ENCODE measurements at places on chromosomes 5 and 9.

GRCh38 chr9:136366826-136367225 is 3.3 kb upstream of the DNLZ start:
- DNase-seq = no peak

GRCh38 chr5:34791761-34792244 is 47.2 kb upstream of the TTC23L start:
- no peak for DNase-seq

DNA sequence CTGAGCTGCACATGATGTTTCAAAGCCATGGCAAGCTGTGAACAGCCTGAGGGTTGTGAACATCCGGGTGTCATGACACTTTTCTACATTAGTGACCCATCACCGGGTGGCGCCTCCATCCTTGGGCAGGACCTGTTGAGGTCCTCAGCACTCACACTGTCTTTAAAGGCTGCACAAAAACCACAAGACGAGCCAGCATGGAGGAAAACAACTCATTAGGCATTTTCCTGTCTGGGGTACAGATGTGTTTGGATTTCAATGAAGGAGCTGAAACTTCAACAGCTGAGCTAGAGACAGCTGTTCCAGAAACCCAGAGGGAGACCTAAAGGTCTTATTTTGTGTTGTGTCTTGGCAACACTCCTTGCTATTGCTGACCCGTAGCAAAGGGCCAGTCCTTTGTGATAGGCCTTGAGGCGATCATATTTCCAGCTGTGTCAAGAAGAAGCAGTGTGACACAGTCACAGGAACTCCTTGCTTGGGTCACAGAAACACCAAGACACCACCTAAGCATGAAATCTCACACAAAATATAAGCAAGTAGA is 151.8 kb upstream of the VLDLR start:
- no peak for DNase-seq

- no peak for DNase-seq
Observed at GRCh38 chr5:180343831-180344695, 9.1 kb downstream of the GFPT2 start.

- DNase-seq = no peak
Observed at GRCh38 chr9:100690438-100690837, 112.6 kb downstream of the CAVIN4 start.

Measured in SK-N-MC (cell line).